GM12892 (cell line): ENCODE measurements at places on chromosomes 13 and 19.

DNA sequence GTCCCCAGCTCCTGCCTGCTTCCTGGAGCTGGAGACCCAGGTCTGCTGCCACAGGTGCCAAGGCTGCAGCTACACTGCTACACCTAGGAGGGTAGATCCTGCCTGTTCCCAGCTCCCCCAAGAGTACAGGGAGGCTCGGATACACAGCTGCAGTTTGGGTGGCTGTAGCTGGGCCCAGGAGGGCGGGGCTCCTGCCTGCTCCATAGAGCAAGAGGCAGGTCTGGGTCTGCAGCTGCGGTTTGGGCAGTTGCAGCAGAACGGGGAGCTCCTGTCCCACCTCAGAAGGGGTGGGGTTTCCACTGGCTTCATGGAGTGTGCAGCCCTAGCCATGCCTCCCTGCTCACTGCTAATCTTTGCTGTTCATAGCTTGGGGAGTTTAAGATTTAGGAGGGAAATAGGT is 199.0 kb downstream of the NUFIP1 start:
- no peak for DNase-seq

GRCh38 chr19:55669418-55670279 is 5.4 kb upstream of the EPN1 start:
- DNase-seq: no peak

DNA sequence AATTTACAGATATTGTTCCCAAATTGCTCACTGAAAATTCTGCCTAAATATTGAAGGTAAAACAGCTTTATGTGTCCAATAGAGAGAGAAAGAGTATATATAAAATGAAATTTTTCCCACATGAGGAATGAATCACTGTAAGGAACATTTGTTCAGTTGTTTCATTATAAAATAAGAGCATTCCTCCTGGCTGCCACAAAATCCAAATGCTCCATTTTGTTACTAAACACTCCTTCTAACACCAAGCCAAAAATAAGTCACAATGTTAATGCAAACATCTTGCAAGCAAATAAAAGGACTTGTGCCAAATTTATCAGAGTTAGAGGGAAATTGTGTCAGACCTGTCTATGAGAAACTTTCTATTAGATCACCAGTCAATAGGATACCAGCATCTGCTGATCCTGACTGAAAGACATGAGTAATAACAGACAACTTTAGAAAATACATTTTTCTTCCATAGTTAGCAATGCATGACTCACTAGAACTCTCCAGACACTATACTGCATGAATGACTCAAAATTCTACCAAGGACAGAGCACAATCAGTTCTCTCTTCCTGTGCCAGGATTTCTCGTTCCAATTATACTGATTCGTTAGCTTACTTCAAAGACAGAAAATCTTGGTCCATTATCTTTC is 83.5 kb upstream of the FNDC3A start:
- no peak for DNase-seq

- DNase-seq: no peak
Measured at GRCh38 chr19:291006-291521, at the start of gene PLPP2. Gene PLPP2 (minus strand): TSS chr19:291403. CDS start chr19:291336, 67 bp downstream.

DNA sequence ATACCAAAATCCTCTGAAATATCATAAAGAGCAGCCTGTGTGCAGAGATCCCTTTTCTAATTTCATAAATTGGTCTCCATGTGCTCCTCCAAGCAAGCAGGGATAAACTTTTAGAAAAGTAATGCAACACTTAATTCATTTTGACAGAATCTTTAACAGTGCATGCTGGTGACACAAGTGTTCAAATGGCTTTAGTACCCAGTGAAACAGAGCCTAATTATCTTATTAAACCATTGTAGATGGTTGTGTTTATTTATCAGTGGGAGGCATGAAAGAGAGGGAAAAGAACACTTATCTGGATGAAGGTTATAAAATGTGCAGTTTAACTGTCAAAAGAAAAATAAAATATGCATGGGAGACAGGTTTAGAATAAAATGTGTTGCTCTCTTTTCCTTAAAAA is 945.0 kb upstream of the PCDH20 start:
- no peak for DNase-seq

GRCh38 chr13:51801631-51802099 is 2.3 kb downstream of the DHRS12 start:
- DNase-seq: no peak

DNA sequence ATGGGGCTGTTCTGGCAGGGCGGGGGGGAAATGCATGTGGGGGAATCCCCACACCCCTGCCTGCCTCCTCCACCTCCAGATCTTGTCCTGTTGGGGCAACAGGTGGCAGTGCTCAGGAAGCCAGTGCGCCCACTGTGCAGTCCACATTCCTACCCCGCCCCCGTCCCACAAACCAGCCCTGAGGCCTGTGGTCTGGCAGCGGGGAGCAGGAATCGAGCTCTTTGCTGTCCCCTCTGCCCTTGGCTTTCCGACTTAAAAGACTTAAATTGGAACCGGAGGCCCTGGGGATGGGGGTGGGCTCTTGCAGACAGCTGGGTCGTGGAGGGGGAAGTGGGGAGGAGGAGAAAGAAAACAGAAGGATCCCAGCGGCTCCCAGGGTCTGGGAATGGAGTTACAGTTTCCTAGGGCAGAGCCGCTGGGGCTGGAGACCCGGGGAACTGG is 4.3 kb downstream of the NANOS3 start:
- DNase-seq: no peak

DNA sequence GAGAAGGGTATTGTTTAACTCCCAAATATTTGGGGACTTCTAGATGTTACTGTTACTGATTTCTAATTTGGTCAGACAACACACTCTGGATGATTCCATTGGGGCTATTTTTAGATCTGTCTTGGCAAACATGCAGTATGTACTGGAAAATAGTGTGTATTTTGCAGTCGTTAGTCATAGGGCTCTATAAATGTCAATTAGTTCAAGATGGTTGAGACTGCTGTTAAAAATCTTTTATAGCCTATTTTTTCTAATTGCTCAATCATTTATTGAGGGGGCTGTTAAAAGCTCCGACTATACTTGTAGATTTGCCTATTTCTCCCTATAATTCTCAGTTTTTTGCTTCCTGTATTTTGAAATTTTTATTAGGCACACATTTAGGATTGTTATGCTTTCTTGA is 31.4 kb downstream of the PPP5C start:
- DNase-seq: no peak
